NCI-H1436 (cell line): ENCODE measurements at places on chromosomes 13 and 19.
A peak's percentile ranks its signal among the peaks of the same experiment; 100 is the strongest.

DNA sequence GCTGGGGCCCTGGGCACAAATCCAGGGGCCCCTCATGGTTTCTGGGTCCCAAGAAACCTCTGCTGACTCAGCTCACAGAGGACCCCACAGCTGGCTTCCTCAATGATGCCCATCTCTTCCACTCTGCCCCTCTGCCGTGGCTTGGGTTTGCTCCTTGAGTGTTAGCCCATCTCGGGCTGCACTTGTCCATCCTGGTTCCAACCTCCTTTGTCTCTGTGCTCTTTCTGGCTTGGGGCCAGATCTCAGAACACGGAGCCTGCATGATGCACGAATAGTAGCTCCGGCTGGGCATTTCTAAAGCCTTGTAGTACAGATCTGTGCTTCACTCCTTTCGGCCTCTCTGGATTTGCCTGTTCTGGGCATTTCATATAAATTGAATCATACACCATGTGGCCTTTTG, 53.8 kb downstream of the F2RL3 start:
- no peak for DNase-seq

DNA sequence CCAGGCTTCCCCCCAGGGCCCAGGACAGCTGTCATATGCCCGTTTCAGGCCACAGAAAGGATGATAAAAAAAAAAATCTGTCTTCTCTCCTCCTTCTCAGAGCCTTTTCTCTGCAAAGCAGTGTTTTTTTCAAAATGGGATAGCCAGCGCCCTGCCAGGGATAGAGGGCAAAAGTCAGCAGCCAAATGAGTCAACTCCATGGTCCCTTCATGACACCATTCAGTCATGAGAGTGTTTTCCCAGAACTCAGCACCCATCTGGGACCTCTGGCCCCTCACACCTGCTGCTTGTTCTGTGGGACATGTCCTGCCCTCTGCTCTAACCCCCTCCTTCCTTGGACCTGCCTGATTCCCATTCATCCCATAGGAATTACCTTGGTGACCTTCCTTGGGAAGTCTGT, 95.0 kb downstream of the CYSLTR2 start:
- DNase-seq = no peak

GRCh38 chr19:57664269-57665127, 4.2 kb upstream of the ZSCAN4 start:
- DNase-seq = peak; percentile 13

DNA sequence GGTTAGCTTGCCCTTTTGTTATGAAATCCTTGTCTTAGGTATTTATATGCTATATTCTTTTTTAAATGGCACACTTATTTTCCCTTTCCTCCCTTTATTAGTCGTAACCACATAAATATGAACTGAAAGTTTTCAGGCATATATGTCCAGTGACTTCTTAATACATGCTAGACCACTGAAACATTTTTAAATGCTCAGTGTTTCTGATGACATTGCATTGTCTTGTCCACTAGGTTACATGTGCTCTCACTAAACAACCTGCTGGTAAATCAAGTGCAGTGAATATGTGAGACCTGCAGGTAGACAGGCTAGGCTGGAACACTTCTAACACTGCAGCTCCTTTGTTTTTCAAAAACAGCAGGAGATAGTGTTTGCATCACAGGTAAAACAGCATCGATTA, 332.6 kb upstream of the DACH1 start:
- no peak for DNase-seq

- peak; percentile 41 for DNase-seq
Observed at GRCh38 chr13:83153848-83154247, 728.4 kb downstream of the SLITRK1 start.

DNA sequence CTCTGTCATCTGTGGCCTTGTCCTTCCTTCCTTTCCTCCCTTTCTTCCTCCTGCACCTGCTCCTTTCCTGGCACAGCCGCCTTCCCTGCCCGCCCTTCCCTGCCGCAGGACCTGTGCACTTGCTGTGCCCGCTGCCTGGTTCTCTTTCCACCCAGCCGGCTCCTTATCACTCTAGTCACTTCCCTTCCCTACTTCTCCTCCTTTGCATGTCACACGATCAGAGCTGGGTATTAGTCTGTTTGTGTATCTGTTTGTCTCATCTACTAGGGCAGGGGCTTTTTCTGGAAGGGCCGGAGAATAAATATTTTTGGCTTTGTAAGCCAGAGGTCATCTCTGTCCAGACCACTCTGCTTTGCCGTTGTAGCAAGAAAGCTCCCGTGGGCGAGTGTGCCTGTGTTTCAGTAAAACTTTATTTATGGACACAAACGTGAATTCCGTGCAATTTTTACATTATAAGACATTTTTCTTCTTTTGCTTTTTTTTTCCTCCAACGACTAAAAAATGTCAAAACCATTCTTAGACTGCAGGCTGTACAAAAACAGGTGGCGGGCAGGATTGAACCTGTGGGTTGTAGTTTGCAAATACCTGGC, 6.1 kb downstream of the KDM4B start:
- no peak for DNase-seq

DNA sequence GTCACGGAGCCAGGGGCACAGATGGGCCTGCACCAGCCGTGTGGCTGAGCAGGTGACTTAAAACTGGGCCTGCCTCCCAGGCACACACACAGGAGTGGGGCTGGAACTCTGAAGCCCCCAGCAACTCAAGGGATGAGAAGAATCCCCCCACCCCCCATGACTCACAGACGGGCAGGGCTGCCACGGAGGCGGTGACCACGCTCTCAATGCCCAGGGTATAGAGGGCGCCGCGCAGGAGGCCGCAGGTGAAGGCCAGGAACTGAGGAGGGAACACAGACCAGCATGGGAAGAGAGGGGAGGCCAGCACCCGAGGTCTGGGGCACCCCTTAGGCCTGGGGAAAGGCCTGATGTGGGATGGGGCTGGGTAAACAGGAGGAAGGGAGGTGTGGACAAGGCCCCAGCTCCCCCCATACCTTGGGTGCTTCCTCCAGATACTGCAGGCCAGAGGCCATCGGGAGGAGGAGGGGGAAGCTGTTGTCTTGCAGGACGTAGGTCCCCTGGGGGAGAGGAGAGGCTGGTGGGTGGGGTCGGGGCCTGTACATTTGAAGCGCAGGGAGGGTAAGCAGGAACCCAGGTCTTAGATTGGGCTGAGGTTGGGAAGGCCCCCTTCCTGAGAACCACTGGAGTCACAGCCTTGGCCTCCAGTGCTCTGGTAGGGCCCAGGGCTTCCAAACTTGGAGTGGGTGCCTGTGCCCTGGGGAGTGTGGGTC, 3.1 kb upstream of the NKPD1 start:
- DNase-seq = no peak

DNA sequence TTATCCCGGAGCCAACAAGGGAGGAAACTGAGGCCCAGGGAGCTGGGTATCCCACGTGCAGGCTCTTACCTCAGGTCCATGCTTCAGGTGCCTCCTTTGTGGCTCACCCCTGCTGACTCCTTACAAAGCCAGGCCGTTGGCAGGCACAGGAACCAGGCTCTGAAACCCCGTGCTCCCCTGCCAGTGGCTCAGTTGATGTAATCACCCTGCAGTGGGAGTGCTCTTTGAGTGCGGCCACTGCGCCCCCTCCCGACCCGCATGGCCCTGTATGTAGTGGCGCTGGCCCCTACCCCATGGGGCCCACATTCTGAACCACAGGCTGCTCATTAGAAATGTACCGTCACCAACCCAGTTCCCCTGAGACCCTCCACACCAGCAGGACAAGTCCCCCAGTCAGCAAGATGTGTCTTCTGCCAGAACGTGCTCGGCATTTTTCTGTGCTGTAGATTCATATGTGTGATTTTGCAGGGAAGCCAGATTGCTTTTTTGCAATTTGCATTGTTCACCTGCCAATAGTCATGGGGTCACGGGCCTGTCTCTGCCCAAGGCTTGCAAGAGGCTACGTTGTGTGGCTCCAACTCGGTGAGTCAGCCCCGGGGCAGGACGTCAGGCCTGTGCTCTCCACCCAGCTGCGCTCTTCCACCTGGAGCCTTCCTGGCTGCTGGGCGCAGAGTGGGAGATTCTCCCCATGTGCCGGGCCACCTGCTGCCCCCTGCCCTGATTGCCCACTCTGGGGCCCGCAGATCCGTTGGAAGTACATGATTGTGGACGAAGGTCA, 60.3 kb downstream of the SMARCA4 start:
- DNase-seq = no peak

GRCh38 chr19:49150106-49150943, 4.9 kb downstream of the HRC start:
- peak; percentile 88 for DNase-seq

- peak; percentile 84 for DNase-seq
Observed at GRCh38 chr19:12828494-12828893, 5.9 kb downstream of the RTBDN start.

GRCh38 chr19:53160350-53160749, 1.5 kb upstream of the ZNF347 start:
- no peak for DNase-seq

GRCh38 chr13:59016250-59016649, 1147.5 kb downstream of the DIAPH3 start:
- DNase-seq = no peak

DNA sequence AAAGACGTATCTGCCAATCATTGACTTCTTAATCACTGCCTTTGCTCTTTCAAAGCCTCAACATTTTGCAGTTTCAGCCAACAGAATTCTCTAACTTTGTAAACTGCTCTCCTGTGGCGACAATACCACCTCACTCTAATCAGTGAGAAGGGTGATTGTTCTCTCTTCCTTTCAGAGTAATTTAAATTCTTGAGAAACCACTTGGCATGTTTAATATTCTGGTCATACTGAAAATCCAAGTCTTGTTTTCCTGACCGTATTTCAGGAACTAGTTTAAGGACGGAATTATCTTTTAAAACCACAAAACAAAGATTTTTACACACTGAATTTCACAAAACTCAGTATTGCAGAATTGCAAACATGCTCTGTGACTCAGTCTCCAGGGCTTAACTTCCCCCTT, 5.2 kb upstream of the CDC16 start:
- DNase-seq = no peak

GRCh38 chr19:51076631-51077213, 6.0 kb downstream of the KLK14 start:
- DNase-seq = no peak
